ENCODE measurements at places on chromosomes 12 and 14.

DNA sequence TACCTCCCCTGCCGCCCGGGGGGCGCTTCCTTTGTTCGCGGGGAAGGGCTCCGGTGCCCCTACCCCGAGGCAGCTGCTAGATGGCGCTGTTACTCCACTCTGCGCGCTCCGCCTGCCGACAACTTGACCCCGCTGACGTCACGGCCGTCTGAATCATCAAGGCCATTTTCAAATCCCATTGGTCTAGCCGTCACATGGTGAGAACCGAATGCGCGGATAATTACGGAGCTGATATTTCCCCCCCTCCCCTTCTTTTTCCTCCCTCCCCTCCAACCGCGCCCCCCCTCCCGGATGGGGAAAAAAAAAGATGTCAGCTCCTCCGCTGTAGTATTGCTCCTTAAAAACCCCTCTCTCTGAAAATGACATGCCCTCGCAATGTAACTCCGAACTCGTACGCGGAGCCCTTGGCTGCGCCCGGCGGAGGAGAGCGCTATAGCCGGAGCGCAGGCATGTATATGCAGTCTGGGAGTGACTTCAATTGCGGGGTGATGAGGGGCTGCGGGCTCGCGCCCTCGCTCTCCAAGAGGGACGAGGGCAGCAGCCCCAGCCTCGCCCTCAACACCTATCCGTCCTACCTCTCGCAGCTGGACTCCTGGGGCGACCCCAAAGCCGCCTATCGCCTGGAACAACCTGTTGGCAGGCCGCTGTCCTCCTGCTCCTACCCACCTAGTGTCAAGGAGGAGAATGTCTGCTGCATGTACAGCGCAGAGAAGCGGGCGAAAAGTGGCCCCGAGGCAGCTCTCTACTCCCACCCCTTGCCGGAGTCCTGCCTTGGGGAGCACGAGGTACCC lies at the start of gene HOXC10:
TSS of gene HOXC10 (plus strand) at position 246 of the 791 bp plus-strand sequence. CDS start at position 360, 114 bp downstream.
- peak; percentile 89 for DNase-seq

DNA sequence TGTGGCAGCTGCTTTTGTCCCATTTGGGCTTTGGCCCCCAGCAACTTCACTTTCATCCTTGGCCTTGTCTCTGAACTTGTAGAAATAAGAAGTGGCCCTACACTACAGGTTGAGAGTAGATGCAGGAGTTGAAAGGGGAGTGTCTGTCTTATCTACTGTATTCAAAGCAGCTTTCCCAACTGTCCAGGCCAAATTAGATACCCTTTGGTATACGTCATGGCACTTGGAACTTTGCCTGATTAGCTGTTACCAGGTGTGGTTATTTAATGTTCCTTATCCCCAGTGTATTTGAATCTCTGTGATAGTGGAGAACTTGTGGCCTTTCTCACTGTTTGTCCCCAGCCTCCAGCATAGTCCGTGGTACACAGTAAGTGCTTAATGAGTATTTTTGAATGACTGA lies 33.5 kb downstream of the SUDS3 start:
- no peak for DNase-seq

GRCh38 chr12:118044075-118044474 lies 16.9 kb downstream of the WSB2 start:
- no peak for DNase-seq

DNA sequence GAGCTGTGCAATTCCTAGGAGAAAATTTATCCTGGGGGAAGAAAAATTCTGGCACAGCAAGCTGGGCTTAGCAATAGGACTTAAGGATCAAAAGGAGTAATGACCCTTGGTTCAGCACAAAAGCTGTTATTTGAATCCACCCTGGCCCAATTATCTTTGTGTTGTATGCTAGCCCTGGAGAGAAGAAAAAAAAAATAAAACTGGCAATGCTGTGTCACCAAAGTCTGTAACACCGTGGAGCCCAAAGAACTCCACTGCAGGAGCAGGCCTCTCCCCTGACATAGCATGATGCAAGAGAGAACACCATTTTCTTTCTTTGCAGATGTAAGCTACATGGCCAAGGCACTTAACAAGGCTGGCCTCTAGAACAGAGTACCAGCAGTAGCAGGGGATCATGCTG lies 63.0 kb upstream of the ARHGAP5 start:
- no peak for DNase-seq

GRCh38 chr14:74018174-74018585 lies 908 bp downstream of the ENTPD5 start:
- no peak for DNase-seq

- DNase-seq = no peak
Observed at GRCh38 chr14:68193970-68194681, 374.5 kb downstream of the RAD51B start.

DNA sequence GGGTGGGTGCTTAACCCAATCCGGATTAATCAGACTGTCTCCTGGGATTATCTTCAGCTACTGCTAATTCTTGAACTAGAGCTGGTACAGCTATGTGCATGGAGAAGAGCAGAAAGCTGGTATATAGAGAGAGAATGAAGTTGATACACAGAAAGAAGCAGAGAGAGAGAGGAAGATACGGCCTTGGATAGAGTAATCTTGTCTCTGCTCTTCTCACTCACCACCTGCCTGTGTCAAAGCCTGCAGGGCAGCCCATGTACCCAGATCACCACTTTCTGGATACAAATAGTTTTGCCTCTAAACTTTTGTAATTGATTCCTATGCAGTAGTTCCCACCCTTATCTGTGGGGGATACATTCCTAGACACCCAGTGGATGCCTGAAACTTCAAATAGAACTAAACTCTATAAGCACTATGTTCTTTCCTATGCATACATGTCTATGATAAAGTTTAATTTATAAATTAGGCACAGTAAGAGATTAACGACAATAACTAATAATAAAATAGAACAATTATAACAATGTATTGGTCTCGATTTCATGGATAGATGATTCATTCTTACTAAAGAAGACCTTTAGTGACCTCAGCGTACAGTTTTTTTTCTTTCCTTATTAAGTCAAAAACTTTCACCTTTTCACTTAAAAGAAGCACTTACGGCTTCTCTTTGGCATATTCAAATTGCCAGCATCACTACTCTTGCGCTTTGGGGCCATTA lies 45.5 kb downstream of the YEATS4 start:
- DNase-seq = no peak

- DNase-seq = no peak
Observed at GRCh38 chr12:21453312-21453852, 15.9 kb downstream of the PYROXD1 start.

GRCh38 chr12:60308366-60308991 lies 712.6 kb downstream of the SLC16A7 start:
- no peak for DNase-seq
